ENCODE measurements at places on chromosomes 4 and X.

DNA sequence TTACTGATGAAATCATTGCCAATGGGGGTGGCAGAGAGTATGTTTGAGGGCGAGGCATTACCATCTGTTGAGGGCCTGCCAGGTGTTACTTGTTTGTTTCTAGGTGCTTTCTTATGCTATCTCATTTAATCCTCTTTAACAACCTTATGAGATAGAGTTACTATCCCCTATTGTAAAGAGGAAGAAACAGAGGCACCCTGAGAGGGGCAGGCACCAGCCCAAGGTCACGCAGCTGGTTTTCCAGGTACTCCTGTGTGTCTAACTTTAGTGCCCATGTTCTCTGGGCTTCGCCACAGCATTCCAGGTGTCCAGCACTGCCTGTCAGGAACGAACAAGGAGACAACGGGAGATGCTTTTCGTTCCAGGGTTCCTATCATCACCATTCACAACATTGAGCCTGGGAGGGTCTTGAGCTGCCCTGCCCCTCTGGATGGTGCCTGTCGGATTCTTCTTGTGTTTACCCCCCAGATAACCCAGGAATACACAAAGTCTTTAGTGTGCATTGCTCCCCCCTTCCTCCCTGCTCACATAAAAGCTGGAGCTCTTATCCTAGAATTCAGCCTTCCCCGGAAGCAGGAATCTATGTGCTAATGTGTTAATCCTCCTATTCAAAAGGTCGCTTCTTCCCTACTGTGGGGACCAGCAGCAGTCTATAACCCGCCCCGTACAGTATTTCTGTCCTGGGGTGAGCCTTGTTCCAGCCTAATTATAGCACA, 24.9 kb upstream of the GPC4 start:
- DNase-seq: no peak

GRCh38 chr4:10740251-10740650, 55.7 kb upstream of the CLNK start:
- no peak for DNase-seq

GRCh38 chrX:63327788-63328187, 23.3 kb downstream of the SPIN4 start:
- no peak for DNase-seq

- DNase-seq: no peak
Observed at GRCh38 chr4:24174602-24175001, 284.8 kb upstream of the PPARGC1A start.

- DNase-seq: no peak
Observed at GRCh38 chr4:8742546-8742945, 129.1 kb downstream of the HMX1 start.

DNA sequence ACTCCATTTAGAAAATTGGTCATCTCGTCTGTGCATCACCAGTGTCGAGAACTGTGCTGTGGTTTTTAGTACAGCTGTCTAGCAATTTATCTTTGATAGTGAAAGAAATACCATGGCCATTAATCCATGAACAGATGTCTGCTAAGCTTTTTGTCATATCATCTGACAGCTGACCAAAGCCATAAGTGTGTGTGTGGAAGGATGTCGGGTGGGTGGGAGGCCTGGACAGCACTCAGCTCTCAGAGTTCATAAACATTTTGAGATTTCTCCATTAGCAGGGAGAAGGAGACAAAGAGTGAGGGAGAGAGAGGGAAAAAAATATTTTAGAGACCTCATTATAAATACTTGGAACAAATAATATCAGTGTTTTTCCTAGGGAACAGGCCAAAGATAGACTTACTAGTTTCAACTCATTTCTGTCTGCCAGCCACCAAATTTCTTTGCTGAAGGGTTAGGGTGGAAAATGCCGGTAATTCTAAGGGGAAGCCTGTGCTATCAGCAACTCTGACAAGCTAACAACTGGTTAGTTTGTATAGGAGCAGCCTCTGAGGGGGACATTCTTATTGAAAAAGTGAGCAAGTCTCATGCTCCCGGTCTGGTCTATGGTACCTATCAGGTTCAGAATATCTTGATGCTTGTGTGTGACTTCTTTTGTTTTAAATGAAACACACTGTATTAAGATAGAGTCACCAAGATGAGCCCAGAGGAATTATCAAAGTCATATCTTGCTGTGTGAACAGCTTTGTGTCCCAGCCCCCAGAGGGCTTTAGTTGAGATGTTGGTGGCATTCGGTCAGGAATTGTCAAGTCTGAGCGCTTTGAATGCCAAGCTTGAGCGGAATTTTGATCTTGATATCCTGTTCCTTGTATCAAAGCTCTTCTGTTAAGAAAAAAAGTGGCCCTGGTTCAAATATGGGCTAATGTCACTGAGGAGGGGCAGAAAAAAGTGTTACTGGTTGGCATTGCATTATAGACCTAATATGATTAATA, 41.9 kb upstream of the PDLIM3 start:
- DNase-seq: no peak

- no peak for DNase-seq
Observed at GRCh38 chr4:54001668-54002365, 62.6 kb downstream of the CHIC2 start.

- DNase-seq: no peak
Observed at GRCh38 chrX:1392376-1393068, 609 bp upstream of the SLC25A6 start.

- peak; percentile 17 for DNase-seq
Observed at GRCh38 chr4:140637836-140638235, 69.1 kb upstream of the UCP1 start.

DNA sequence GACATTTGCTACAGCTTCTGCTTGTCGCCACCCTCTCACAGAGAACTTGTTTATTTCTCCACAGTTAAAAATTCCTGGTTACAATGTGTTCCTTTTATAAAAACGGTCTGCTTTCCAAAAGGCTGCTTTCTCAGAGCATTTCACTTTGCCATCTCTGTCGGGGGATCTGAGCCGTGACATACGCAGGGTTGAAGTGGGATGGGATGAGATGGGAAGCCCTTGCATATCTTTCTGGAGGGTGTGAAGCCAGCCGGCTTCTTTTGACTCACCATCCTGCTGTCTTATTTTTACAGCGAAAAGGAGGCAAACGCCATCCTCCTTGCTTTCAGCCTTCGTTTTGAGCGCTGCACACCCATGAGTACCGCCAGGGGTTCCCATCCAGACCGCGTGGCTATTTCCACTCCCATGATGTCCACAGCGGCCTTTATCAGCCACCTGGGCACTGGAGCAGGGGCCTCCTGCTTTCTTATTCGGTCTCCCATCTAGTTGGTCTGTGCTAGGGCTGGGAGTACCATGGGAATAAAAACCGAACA, 99.8 kb upstream of the GATB start:
- no peak for DNase-seq

DNA sequence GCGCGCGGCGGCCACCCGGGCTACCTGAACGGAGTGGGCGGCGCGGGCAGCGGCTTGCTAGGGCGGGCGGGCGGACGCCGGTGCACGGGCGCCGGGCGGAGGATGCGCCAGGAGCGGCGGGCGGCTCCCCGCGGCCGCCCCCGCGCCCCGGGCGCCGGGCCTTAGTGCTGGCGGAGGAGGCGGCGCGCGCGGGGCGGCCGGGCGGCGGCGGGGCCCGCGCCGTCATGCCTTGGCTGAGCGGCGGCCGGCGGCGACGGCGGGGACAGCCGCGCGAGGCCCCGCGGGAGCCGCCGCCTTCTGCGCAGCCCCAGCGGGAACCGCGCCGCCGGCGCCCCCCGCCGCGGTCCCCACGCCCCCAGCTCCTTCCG, 48.2 kb downstream of the CLDN34 start:
- no peak for DNase-seq

DNA sequence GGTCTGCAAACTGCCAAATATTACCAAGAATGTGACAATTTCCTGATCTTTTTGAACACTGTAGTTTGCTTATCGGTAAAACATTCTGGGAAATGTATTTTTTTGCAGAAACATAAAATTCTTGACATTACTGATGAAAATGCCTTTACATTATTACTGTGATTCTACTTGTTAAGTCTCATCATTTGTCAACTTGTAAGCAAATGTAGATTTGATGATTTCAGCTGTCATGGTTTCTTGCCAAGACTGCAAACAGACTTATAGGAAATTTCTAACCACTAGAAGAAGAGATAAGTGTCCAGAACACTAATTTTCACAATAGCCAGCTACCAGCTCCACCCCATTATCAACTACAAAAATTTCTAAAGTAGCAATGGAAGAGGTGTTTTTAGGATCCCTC, 560.4 kb downstream of the STPG2 start:
- DNase-seq: no peak

DNA sequence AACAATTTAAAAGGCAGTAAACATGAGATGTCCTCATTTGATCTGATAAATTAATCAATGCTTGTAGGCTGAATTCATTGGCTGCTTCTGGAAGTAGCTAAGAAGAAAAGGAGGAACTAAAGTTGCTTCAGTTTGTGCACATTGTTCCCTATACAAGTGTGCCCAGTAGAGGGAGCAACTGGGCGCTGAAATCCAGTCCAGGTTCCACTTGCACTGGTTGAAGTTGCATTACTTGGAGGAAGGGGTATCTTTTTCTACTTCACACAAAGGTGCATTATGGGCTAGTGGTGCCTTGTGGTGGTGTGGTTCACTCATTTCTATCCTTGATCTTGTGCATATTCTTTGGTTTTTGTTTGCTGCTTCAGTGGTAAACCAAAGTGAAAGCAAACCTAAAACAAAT, 67.9 kb upstream of the SOX3 start:
- DNase-seq: peak; percentile 9

DNA sequence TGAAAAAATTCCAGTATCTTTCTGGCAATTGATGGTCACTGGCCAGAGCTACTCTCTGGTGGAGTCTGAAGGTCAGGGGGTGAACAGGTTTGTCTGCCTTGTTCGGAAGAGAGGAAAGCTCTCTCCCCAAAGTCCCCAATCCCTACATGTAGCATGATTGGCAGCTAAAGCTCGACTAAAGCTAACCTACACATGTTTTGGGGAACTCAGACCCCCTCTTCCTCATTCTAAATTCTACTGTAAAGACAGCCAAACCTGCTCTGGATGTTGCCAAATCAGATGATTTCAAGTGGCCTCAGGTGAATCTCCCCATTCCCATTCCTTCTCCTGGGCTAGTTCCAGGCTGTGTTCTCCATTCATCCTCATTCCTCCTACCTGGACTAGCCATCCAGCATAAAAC, 84.1 kb downstream of the MSN start:
- no peak for DNase-seq

DNA sequence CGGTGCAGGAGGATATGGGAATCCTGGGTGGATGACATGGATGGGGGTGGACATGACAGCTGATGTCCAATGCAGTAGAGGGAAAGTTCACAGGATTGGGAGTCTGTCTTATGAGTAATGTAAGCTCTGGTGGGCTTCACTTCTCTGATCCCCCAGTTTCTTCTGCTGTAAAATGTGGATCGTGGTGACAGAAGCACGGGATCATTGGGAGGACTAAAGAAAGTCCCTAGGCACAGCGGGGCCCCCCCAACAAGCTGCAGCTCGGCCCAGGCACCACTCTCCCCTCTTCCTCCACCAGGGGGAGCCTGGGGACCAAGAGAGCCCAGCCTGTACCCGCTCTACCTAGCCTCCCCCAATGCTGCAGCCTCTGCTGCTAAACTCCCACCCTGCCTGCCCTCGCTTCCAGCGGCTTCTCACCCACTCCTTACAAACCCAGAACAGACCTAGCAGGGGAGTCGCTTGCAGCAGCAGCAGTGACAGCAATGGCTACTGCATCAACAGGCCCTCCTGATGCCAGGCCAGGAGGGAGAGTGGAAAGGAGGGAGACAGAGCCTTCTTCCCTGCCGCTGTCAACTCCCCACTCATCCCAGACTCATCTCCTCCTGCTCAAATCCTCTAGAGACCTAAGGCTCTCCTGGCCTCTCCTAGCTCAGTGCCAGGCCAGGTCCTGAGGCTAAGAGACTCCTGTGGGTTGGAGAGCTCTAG, 36.1 kb upstream of the IQSEC2 start:
- DNase-seq: peak; percentile 53

GRCh38 chrX:130170752-130171445, 863 bp upstream of the RAB33A start:
- peak; percentile 34 for DNase-seq

- DNase-seq: no peak
Observed at GRCh38 chr4:8849266-8850073, 22.2 kb downstream of the HMX1 start.

GRCh38 chr4:189022440-189023035, 883.3 kb downstream of the TRIML1 start:
- no peak for DNase-seq

GRCh38 chrX:69323786-69324720, 158.8 kb upstream of the PJA1 start:
- no peak for DNase-seq

- DNase-seq: no peak
Observed at GRCh38 chrX:19535476-19535875, 20.2 kb upstream of the MAP3K15 start.

- DNase-seq: no peak
Observed at GRCh38 chr4:177961761-177962380, 519.6 kb upstream of the AGA start.

GRCh38 chr4:38094419-38094818, 134.2 kb downstream of the PTTG2 start:
- DNase-seq: no peak

GRCh38 chr4:185797018-185797417, 15.0 kb downstream of the SORBS2 start:
- DNase-seq: no peak

- no peak for DNase-seq
Observed at GRCh38 chrX:139052461-139052860, 340.9 kb upstream of the FGF13 start.

DNA sequence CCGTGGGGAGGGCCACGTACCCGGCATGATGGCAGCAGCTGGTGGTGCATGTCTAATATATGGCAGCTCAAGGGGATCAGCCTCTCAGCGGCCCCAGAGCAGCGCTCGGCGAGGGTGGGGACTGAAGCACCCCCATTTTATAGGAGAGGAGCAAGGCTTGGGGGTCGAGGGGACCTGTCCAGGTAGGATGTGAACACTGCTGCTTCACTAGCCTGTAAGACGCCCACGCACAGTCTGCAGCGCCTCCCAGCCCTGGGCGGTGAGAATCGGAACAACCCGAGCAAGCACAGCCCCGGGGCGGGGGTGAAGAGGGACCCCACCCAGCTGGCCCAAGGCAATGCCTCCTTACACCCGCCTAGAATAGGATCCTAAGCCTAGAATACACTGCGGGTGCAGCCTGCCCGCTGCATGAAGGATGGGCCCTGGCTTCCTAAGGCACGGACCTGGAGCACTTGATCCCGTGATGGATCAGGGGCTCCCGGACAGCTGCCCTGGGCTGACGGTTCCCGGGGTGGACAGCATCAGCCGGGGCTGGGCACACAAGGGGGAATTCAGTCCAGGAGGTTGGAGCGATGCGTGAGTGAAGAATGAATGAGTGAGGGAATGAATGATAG, 17.6 kb downstream of the ADRA2C start:
- DNase-seq: no peak
